ENCODE measurements at places on chromosomes 3 and 15.

DNA sequence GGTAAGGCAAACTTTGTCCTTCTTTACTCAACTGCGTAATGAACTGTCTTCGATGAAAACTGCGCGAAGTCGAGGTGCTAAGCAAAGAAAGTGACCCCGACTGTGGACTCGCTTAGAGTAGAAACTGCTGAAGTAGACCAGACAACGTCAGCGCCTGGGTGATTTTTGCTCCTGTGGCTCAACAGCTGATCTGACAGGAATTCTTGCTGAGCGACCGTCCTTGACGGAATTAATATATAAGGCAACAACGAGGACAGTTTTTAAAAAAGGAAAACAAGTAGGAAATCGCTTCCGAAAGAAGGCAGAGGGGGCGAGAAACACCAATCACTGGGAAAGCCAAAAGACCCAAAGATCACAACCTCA lies 541 bp downstream of the RPS27L start:
- no peak for DNase-seq

GRCh38 chr15:69451951-69452691 lies 497 bp upstream of the RPLP1 start:
- DNase-seq = no peak

DNA sequence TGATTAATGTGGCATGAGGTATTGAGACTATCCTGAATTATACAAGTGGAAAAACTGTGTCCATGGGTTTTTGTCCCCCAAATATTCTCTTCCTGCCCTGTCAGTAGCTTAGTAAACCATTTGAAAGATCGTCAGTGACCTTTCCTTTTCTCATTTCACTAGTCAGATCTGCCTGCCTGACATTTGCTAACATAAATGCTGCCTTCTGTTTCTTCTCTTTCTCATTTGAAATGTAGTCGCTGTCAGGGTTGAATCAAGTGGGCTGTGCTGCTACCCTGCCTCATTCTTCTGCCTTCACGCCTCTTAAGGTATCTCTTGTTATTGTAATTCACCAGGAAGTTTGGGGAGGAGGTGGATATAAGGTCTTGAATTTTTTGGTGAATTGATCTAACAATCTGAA lies 67.5 kb downstream of the LRCH3 start:
- DNase-seq = no peak

- no peak for DNase-seq
These were observed 14.5 kb downstream of the TMEM158 start for GRCh38 chr3:45211466-45212094.

DNA sequence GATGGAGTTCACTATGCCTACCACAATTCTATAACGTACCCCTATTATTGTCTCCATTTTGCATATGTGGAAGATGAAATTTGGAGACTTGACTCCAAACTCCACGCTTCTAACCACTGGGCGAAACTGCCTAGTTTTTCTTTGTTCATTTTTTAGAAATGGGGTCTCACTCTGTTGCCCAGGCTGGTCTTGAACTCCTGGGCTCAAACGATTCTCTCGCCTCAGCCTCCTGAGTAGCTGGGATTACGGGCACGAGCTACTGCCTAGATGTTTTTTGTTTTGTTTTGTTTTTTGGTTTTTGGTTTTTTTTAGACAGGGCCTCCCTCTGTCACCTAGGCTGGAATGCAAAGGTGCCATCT lies 584 bp upstream of the RPL32 start:
- no peak for DNase-seq

DNA sequence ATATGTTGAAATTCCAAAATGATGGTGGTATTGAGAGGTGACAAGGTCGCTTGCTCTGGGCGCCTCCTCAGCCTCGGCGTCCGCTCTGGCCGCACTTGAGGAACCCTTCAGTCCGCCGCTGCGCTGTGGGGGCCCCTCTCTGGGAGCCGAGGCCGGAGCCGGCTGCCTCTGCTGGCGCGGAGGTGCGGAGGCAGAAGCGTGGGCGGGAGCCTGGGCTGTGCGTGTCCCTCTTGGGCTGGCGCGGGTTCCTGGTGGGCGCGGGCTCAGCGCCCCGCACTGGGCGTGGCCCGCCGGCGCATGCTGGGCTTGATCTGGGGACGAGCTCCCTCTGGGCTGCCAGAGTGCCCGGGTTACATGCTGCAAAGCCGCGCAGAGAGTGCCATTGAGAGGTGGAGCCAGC lies 39.8 kb upstream of the TMC3 start:
- no peak for DNase-seq

GRCh38 chr15:63836579-63836978 lies 2.8 kb upstream of the HERC1 start:
- no peak for DNase-seq

DNA sequence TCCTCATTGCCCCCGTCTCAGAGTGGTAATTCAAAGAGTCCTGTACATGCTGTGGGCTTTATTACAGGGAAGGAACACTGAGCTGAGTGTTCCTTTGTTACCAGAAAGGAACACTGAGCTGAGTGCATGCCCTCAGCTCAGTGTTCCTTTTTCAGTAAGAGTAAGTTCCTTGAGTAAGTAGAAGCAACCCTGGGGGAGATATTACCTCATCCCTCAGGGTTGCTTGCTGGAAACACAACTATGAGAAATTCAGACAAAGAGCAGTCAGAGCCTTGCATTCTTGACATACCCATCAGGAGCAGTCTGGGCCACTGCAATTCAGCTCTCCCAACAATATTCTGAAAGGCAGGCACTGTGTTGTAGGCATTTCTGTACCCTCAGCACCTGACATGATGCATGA lies 17.0 kb downstream of the CHRM5 start:
- no peak for DNase-seq

- DNase-seq = peak; percentile 4
These were observed 1.3 kb upstream of the PRR20G start for GRCh38 chr3:127288921-127289705.

- DNase-seq = no peak
These were observed 767.7 kb upstream of the ALCAM start for GRCh38 chr3:104598848-104599511.

DNA sequence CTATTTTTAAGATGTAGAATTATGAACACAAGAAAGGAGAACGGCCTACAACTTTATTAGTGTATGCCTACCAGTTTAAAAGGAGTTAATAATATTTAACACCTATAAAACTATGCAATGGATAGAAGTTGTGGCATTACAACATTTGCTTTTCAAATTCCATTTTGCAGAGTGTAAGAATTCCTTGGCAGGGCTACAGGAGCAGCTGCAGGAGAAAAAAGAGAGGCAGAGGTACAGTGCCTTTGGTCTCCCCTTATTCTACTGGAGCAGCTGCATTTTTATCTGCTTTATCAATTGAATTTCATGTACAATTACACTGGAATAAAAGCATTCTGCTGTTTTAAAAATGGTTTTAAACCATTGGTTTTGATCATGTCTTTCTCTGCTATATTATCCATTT lies 145.7 kb upstream of the KCNH8 start:
- DNase-seq = no peak

DNA sequence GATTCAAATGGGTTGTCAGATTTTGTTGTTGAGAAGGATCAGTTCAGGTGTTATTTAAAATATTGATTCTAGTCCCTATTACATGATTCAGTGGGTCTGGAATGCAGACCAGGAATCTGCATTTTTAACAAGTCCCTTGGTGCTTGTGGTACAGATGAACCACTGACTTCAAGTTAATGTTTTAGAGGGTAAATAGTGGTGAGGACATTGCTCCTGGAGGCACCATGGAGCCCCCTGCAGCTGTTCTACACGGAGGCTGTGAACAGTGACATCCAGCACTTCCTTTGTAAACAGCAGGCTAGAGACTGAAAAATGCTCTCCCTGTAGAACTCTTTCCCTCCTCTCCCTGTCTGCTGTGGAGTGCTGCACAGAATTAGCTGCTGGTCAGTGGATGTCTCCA lies 4.8 kb upstream of the FSIP1 start:
- peak; percentile 6 for DNase-seq

DNA sequence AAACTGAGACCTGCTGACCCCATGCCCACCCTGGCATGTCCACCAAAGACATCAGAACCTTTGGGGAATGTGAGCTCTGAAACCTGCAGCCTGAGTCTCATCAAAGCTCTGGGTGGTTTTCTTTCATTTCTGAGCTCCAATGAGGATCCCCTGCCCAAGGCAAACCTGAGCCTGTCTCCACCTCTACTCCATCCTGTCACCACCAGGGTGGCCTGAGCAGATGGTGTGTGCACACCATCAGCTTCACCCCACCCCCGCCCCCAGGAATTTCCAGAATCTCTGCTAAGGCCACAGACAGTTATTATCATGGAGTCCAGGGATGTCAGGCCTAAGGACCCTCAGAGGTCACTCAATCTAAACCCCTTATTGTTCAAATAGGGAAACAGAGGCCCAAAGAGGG lies 1.3 kb downstream of the XIRP1 start:
- no peak for DNase-seq

- no peak for DNase-seq
These were observed 562 bp downstream of the NBEAL2 start for GRCh38 chr3:46979958-46980497.

DNA sequence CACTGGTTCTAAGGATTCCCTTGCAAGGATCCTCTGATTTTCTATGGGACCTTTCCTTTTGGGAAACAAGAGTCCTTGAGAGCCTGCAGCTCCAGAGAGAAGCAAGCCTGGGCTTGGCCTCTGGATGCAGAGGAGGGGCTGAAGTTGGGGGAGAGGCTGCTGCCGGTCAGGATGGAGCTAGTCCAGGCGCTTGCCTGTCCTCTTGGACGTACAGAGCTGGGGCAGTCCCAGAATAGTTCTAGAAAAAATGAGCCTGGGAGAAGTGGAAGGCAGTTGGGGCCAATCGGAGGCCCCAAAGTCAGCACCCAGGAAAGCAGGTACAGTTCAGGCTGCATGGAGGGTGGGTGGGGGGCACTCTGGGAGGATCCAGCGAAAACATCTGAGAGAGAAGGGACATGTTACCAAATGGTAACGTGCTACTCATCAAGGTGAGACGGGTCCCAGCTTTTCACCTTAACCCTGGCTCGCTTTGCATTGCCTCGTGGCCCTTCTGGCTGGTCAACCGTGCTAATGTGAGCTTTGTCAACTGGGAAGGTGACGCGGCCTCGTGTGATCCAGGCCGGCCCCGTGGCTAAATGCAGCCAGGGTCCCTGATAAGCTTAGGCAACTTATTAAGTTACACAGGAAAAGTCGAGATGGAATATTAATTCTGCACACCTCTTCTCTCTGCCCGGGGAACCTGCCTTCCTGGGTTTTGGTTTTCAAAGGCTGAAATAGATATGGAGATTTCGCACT lies 38.7 kb upstream of the MAGEF1 start:
- DNase-seq = no peak

DNA sequence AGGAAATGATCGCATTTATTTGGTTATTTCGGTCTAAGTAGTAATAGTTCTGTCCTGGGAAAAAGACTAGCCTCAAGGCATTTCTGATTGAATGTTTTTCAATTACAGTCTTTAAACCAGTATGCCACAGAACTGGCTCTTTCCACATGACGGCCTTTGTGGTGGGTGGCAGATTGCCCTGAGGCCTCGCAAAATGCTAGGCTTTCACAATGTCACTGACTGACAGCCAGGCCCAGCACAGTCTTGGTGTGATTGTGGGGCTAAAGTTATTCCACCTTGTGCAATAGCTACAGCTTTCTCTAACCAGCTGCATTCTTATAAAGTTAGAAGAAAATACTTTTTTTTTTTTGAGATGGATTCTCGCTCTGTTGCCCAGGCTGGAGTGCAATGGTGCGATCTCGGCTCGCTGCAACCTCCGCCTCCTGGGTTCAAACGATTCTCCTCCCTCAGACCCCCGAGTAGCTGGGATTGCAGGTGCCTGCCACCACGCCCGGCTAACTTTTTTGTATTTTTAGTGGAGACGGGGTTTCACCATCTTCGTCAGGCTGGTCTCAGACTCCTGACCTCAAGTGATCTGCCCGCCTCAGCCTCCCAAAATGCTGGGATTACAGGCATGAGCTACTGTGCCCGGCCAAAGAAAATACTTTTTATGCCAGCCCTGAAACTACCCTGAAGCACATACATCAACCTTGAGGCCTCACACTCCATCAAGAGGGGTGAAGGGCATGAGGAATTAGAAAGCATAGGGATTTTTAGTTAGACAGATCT lies 2.5 kb upstream of the ADIPOQ start:
- DNase-seq = no peak

GRCh38 chr15:57026016-57026592 lies 107.7 kb downstream of the TCF12 start:
- peak; percentile 34 for DNase-seq

GRCh38 chr3:76969471-76969870 lies 70.4 kb upstream of the ROBO2 start:
- DNase-seq = no peak

DNA sequence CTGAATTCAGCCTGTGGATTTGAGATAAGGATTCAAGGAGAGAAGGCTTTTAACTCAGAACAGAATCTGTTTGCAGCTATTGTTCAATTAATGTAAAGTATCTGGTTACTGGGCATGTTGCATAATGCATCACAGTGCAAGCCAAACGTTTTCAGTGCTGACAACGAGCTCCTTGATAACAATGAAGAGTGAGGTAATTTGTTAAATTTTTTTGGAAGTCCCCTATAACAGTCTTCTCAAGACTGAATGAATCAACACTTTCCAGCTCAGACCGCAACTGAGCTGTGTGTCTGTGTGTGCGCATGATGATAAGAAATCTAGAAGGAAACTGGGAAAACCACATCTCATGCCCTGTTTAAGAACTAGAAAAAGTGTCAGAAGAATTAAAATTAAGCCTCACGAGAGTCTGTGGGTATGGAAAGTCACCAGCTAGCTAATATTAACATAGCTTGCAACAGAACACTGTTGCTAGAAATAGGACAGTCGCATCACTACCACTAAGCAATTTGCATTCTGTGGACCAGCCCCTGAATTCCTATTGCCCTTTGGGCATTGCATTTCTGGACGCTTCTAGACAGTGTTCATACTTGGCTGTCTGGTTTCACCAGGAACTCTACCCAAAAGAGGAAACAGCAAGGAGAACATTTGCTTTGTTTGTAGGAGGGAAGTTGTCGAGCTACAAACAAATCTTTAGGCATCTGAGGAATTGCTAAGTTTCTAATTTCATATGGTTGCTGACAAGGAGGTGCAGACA lies 43.7 kb upstream of the ATP2C1 start:
- DNase-seq = peak; percentile 8

GRCh38 chr3:178498871-178499270 lies 37.4 kb upstream of the KCNMB2 start:
- DNase-seq = no peak

DNA sequence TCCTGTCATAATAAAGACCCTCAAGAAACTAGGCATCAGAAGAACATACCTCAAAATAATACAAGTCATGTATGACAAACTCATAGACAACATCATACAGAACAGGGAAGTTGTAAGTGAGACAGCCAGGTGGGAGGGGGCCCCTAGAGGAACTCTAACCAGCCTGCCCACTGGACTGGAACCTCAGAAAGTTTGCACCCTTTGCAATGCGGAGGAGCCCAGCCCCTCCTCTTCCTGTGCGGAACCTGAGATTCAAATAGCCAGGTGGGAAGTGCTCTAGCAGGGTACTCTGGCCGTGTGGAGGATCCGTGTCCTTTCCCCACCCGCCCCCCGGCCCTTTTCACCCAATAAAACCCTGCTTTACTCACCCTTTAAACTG lies 387.0 kb upstream of the CBLB start:
- no peak for DNase-seq

GRCh38 chr3:45657853-45658252 lies 31.3 kb upstream of the SACM1L start:
- DNase-seq = no peak
